ENCODE measurements at places on chromosomes 6 and 20.

DNA sequence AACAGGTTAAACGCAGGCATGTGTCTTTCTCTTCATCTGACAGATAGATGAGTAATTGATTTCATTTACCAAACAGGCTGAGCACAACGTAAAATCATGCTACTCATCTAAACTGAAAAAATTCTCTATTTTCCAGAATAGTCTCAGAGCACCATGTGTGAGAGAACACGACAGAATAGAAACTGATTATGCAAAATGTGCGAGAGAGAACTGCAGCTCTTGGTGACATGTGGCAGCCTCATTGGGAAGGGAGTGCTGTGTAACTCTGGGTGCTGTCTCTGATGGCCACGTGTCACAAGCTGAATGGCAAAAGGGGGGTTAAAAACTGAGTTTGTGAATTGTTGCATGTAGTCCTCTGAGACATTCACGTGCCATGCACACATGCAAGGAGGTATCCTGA lies 143.7 kb upstream of the ATXN1 start:
- DNase-seq: no peak

- DNase-seq: no peak
Measured at GRCh38 chr6:163872335-163872734, 457.8 kb downstream of the QKI start.

GRCh38 chr6:36729161-36729524 lies 31.5 kb downstream of the RAB44 start:
- DNase-seq: no peak

DNA sequence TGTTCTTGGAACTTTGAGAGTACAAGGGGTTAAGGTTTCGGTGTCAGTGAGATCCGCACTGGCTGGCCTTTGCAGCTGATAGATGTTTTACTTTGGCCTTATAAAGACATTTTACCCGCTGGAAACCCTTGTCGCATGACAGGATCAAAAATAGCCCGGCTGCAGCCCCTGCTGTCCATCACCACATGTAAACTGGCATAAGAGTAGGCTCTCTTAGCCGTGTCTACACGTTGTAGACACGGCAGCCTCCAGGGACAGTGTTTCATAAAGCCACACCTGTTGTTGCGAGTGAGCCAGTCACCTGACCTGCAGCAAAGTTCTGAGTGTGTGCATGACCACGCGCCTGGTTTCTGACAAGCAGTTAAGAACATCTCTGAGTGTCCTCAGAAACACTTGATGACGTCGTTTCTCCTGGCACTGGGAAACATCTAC lies 8.5 kb downstream of the RBM24 start:
- no peak for DNase-seq

DNA sequence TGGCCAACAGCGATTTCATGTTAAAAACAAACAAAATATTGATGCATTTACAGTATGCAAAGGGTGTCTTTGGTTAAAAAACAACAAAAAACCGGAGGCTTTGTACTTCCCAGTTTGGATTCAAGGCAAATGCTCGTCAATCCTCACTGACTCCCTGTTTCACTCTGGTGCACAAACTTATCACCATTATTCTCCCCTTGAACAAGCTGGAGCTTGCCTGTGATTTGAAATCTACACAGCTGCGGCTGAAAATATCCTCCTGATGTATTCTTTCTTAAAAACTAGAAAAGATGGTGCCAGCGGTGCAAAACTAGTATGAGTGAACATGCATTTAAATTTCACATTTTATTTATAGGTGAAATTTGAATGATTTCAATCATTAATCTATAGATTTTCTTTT lies 3.3 kb downstream of the PERP start:
- DNase-seq: no peak

DNA sequence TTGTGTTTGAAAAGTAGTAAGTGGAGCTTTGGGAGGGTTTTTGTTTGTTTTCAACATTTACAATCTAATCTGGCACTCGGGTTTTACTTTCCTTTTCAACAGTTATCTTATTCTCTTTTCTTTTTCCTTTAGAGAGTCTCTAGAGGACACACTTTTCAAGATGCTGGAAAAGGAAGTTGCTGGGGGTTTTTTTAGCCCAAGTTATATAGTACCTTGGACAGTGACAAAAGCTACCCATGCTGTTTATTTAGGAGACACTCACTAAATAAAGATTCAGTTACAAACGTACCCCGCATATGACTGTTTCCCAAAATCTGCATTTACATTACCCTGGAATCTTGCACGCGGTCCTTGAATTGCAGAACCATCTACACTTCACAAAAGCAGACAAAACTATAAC lies 78.8 kb downstream of the MAP7 start:
- DNase-seq: no peak

- no peak for DNase-seq
Measured at GRCh38 chr6:150622941-150623874, 23.5 kb downstream of the PLEKHG1 start.

DNA sequence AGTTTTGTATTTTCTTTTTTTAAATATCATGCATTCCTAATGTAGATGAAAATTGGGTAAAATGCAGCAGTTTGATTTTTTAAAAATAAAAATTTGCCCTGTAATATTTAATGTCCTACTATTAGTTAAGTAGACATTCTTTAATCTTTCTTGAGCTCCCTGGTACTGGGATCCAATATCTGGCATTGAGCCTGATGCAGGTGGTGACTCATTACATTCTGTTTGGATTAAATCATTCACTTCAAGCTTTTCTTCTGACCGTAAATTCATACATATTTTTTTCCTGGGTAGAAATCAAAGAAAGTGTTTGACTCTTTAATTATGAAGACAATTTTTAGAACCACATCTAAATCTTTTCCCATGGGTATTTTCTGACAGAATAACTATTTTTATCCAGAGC lies 768.8 kb upstream of the SLC35B3 start:
- no peak for DNase-seq

DNA sequence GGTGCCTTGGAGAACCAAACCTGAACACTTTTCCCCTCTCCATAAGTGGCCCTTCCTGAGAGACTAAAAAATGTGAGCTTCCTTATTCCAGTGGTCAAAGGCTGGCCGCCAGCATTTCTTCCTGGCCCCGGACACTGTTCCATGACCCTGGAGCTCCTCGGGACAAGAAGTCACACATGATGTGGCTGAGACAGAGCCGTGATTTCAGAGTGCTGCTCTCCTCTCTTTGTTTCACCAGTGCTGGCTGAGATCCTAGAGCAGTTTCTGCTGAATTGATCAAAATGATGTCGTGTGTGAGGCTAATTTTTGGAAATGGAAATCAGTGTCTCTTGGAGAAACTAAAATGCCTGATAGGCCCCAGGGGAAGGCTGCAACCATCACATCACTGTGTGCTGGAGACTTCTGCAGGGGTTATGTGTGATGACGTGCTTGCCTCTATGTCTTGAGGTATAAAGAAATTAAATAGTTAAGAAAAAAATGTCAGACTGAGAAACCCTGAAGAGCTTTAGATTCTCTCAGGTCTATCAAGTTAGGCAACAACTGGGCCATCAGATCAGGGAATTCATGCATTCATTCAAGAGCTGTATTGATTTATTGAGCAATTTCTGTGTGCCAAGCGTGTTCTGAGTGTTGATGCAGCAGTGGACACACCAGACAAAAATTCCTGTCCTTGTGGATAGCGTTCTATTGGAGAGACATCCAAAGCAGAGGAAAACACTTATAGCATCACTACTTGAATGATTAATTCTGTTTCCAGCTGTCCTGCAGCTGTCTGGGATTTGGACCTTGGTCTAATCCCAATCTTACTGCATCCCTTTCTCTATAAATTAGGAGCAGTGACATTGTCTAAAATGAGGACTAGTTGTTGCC lies 72.7 kb upstream of the CCN6 start:
- DNase-seq: no peak

- no peak for DNase-seq
Measured at GRCh38 chr6:33417128-33417902, 592 bp downstream of the CUTA start.

DNA sequence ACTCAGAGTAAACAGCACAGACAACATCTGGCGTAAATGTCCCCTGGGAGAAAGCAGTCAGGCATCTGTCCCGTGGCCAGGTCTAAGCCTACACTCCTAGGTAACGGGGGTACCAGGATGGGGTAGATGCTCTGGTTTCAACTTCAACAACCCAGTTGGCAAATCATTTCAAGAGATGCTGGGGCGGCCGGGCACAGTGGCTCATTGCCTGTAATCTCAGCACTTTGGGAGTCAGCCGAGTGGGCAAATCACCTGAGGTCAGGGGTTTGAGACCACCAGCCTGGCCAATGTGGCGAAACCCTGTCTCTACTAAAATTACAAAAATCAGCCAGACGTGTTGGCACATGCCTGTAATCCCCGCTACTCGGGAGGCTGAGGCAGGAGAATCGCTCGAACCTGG lies 12.3 kb downstream of the PREX1 start:
- no peak for DNase-seq

DNA sequence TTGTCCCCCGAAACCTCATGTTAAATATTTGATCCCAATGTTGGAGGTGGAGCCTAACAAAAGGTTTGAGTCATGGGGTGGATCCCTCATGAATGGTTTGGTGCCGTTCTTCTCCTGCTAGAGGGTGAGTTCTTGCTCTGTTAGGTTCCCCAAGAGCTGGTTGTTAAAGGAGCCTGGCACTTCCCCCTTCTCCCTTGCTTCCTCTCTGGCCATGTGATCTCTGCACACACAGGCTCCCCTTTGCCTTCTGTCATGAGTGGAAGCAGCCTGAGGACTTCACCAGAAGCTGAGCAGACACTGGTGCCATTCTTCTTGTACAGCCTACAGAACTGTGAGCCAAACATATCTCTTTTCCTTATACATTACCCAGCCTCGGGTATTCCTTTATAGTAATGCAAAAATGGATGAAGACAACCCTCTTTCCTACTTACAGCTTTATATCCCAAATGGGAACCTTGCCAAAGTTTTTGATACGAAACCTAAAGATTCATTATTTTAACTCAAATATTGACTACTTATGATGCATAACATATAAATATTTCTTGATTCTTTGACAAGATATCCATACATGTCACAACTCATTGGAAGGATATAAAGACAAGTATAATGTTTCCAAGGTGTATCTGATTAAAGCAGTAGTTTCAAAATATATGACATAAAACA lies 61.0 kb downstream of the RNF182 start:
- DNase-seq: no peak

GRCh38 chr6:40439026-40439800 lies 148.0 kb downstream of the LRFN2 start:
- DNase-seq: no peak
